Osteoblast (primary cell): ENCODE measurements at places on chromosomes 11 and 22.

DNA sequence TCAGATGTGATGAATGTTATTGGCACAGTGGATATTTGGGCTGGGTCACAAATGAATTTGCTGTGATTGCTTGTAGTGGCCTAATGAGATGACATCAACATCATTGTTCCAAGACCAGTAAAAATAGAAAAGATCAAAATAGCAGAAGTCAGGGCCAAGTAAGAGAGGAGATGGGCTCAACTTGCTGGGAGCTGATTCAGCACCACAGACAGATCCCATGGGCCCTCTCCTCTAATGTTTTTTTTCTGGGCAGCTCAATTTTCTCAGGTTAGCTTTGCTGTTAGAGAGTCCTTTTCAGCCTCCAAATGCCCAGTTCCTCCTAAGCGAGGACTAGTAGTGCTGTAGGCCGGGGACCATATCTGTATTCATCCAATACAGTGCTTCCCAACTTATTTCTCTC is 86.0 kb upstream of the IZUMO1R start:
- no peak for DNase-seq

DNA sequence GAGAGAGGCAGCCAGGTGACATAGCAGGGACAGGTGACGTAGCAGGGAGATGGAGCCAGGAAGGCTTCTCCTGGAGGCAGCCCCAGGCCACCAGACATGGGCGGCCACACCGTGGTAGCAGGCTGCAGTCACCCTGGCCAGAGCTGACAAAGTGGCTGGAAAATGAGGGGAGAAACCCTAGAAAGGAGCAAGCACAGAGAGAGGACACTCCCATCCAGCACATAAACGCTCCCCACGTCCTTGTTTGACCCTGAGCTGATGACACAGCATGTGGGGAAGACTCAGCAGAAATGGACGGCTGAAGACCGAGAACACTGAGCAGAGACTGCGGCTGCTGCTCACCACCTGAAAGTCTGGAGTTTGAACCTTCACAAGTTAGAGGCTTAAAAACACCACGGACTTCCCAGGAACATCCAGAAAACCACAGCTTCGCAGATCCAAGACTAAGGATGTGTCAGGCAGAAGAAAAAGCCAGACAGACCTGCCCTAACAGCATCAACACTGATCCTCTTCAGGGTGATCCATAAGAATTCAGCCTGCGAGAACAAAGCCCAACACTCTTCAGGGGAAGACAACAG is 28.7 kb downstream of the DRD4 start:
- peak; percentile 86 for DNase-seq

GRCh38 chr11:85809863-85810262 is 1.1 kb downstream of the SYTL2 start:
- peak; percentile 86 for DNase-seq

DNA sequence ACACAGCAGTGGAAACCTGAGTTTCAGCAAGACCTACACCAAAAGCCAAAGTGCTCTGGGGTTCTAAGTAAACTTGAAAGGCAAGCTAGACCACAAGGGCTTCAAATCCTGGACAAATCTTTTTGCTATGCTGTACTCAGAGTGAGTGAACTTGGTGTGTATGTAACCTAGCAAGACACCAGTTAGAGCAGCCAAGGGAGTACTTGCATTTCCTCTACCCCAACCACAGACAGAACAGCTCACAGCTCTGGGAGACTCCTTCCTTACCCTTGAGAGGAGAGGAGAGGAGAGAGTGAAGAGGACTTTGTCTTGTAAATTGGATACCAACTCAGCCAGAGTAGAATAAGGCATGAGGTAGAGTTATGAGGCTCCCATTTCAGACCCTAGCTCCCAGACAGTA is 71.4 kb downstream of the CTSC start:
- DNase-seq, result no peak

- no peak for DNase-seq
These were observed 1134.1 kb upstream of the CCDC90B start for GRCh38 chr11:84420271-84420670.

- DNase-seq, result no peak
These were observed 40.7 kb upstream of the DKK3 start for GRCh38 chr11:12048936-12049790.

GRCh38 chr11:2806351-2807024 is 79.1 kb downstream of the CDKN1C start:
- peak; percentile 66 for DNase-seq

DNA sequence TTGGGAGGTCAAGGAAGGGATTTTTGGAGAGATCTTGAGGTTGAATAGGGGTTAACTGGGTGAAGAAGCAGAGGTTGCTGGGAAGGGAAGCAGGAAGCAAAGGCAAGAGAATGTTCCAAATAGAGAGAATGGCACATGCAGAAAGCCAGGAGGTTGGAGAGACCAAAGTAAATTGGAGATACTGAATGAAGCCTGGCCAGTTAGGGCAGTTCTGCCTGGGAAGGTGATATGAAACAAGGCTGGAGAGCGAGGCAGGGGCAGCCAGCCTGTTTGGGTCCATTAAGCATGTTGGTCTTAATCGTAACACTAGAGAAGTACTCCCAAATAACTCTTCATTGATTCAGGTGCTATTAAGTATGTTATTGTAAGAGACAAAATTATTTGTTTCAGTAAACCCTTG is 48.2 kb downstream of the ZNF143 start:
- no peak for DNase-seq

DNA sequence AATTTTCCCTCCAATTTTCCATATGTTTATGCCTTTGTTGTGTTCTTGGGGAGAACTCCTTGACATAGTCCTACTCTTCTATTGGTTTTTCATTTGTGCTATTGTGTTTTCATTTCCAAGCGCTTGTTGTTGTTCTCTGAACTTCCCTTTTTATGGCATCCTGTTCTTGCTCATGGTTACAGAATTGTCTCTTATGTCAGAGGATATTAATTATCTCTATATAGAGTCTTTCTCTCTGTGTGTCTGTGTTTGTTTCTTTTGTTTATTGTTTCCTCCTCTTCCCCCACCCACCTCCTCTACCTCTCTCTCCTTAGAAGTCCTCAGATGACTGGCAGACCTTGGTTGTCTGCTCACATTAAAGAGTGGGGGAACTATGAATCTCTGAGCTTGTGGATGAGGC is 69.9 kb downstream of the HORMAD2 start:
- DNase-seq, result no peak

GRCh38 chr11:1943977-1944376 is 3.2 kb upstream of the MRPL23 start:
- peak; percentile 85 for DNase-seq

- DNase-seq, result no peak
These were observed 66.4 kb downstream of the GAB2 start for GRCh38 chr11:78351193-78351592.

GRCh38 chr11:9073466-9074225 is 17.8 kb downstream of the SCUBE2 start:
- no peak for DNase-seq

- peak; percentile 43 for DNase-seq
These were observed 21.8 kb downstream of the DHCR7 start for GRCh38 chr11:71426413-71426812.

DNA sequence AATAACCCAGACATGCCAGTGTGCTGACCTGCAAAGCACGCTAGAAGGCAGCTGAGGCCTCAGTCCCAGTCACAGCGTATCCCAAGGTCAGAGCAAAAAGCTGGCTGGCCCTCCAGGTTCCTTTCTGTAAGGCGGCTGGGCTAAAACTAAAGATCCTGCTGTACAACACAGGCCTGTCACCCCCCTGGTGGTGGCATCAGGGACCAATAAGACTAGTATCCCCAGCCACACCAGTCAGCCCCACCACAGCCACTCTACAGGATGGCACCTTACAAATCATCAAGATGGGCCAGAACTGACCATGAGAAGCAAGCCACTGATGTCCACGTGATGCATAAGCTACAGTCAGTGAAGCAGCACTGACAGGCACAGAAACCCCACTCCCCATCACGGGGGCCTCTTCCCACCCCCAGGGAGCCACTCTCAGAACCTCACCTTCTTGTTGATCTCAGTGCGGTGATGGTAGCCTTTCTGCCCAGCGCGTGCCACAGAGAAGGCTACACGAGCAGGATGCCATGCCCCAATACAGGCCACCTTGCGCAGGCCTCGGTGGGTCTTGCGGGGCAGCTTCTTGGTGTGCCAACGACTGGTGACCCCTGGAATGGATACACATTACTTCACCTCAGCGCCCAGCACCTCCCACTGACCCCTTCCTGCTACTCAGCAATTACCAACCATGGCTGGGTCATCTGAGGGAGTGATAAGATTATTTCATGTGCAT is 5.0 kb downstream of the RPL3 start:
- peak; percentile 81 for DNase-seq

GRCh38 chr11:5891216-5891800 is 1.7 kb upstream of the OR52E5 start:
- DNase-seq, result no peak

DNA sequence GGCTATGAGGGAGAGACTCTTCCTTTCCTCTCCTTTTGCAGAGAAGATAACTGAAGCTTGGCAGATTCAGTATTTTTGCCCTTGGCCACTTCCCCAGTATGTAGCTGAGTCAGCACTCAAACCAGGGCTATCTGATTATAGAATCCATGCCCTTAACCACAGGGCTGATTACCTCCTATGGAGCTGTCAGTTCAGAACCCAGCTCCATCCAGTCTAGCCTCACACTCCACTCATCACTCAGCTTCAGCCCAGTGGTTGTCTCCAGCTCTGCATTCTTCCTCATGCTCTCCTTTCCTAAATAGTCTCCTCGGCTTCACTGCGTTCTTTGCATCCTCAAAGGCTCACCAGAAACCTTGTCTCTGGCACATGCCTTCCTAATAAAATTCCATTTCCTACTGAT is 151.6 kb upstream of the BLID start:
- DNase-seq, result peak; percentile 51
